ENCODE measurements at places on chromosomes 1 and 21.
A peak's percentile ranks its signal among the peaks of the same experiment; 100 is the strongest.

DNA sequence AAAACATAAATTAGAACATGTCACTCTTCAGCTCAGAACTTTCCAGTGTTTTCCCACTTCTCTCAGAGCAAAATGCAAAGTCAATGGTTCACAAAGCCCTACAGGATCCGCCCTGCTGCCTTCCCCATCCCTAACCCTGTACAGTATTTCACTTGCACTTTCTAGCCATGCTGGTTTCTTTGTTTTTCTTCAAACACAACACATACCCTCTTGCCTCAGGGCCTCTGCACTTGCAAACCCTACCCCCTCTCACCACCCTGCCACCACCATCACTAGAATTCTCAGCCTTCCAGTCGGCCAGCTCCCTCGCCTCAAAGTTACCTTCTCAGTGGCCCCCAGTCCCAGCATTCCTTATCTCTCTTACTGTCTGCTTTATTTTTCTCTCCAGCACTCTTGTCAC lies 17.6 kb downstream of the TEX35 start:
- DNase-seq: no peak

- no peak for DNase-seq
Measured at GRCh38 chr21:46017148-46017547, 35.6 kb downstream of the COL6A1 start.

DNA sequence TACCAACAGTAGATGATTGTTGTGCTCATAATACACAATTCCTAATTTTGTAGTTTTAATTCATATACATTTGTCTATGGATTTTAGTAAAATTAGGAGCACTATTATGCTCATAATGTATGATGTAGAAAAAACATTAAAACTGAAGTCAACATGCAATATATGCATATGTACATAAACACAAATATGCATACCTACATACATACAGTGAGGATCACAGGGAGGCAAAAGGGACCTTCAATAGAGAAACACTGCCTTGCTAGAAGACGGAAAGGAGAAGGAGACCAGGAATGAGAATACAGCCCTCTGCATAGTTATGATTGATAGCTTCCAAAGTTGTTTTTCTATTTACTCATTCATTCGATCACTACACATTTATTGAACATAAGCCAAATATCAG lies 606.5 kb downstream of the LMO4 start:
- no peak for DNase-seq

- DNase-seq: no peak
Measured at GRCh38 chr1:170664828-170665612, 1.1 kb downstream of the PRRX1 start.

GRCh38 chr1:44911026-44911425 lies 68.0 kb upstream of the PTCH2 start:
- no peak for DNase-seq

DNA sequence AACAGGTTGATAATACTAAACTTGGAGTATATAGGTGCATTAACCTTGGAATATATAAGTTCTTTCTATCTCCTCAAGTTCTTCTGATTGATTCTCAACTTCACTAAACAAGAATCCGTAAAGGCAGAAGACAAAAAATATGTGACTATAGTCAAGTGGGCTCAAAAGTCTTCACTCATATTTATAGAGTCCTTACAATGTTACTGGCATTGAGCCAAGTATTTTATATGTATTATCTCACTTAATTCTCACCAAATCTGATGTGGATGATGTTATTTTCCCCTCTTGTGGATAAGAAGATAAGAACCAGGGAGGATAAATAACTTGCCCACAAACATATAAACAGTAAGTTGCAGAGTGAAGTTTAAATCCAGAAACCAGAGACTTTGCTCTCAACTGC lies 486.9 kb downstream of the LRRIQ3 start:
- no peak for DNase-seq

DNA sequence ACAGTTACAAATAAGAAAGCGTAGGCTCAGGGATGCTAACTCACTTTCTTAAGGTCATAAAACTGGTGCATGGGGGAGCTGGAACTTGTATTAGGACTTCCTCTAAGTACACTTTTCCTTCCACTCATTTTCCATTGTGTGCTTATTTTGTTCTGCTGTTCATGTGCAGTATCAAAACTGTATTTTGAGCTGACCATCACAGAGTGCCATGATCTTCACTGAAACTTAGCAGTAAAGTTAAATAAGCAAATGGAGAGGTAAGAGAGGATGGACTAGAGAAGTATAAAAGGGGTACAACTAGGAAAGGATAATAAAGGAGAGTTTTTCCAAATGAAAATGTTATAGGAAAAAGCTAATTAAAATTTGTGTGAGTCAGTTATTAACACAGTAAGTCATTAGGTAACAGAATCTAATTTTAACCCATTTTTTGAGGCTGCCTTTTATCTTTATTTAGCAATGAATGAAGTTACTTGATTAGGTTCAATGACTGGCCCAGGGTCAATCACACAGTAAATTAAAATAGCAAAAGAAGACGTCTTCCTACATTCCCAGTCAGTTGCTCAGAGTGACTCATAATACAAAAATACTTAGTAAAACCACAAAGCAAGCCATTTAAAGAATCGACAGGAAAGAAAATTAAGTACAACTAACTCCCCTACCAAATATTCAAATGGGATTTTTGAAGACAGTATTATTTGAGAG lies 165.8 kb upstream of the C1orf105 start:
- peak; percentile 73 for DNase-seq

GRCh38 chr21:17828223-17828622 lies 9.1 kb upstream of the C21orf91 start:
- peak; percentile 46 for DNase-seq
